ENCODE measurements at places on chromosomes 2 and 18. TPM values are rescaled to one million over a fixed set of nuclear protein-coding genes. Genes with fewer than 3 reads are reported as not detected.

GRCh38 chr2:726169-726568 is 49.0 kb upstream of the TMEM18 start:
- H3K36me3 ChIP-seq = no peaks in the 10 kb centered on the region
- H3K27ac ChIP-seq = no peak overlapping the region
- H3K4me1 ChIP-seq = no peaks in the 10 kb centered on the region
- H3K4me3 ChIP-seq = no peak overlapping the region

DNA sequence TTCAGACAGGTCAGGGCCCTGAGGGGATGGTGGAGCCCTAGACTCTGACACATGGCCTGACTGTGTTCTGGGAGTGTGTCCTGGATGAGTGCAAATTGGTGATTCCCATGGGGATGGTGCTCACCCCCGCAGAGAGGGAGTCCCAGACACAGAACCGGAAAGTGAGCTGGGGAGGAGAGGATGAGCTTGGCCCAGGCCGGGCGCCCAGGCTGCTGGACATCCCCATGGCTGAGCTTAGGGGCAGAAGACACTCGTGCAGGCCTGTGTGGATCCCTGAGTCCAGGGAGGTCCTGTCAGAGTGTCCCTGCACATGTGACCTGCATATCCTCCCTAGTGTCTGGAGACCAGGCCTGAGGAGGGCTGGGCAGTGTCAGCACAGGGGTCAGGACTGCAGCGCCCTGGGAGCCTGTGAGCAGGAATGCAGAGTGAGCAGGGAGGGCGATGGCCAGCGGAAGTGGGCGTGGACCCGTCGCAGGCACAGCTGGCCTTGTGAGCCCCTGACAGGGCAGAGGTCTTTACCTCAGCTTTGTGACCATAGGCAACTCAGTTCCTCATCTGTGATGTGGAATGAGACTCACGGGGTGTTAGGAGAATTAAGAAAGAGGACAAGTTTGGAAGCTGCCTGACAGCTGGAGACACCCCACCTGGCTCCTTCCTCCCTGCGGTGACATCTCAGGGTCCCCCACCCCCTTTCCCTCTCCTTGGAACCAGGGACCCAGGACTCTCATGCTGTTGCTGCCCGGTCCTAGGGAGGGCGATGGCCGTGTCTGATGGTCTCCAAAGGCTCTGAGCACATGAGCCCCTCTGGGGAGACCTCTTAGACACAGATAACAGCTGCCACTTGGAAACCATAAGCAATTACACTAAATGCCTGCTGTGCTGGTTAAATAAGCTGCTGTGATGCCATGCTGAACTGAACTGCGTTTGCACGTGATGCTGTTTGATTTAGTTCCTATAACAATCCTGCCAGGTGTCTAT is 62.6 kb upstream of the HS6ST1 start:
- no peak overlapping the region for H3K27ac ChIP-seq
- H3K4me1 ChIP-seq = peaks cover 40% of the 10 kb centered on the region
- H3K27me3 ChIP-seq = no peaks in the 10 kb centered on the region
- DNase-seq = no peak

GRCh38 chr2:119264781-119265692 is 41.4 kb downstream of the STEAP3 start:
- DNase-seq = peak; percentile 72
- H3K4me3 ChIP-seq = no peak overlapping the region
- no peak overlapping the region for H3K27ac ChIP-seq
- H3K27me3 ChIP-seq = no peaks in the 10 kb centered on the region

The TTC27 gene
- 12.7 TPM for polyA plus RNA-seq

The SLC8A1 gene
- 2.2 TPM for polyA plus RNA-seq
